ENCODE measurements at places on chromosomes 7 and 10.

DNA sequence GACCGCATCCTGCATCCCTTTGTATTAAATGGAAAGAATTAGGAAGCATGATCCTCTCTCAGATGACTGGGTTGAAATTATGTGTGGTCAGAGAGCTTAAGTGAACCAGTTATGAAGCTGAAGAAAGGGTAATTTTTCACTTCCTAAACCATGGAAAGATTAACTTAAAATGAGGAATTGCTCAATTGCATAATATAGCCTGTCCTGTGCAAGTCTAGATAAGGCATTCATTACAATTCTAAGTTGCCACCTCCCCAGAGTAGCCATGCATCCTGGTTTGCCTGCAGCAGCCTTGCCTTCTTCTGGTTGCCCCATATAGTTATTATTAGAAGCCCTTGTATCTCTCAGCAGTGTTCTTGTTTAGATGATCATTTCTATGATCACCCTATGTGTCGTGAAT, 45.3 kb downstream of the STARD3NL start:
- no peak for ATAC-seq

DNA sequence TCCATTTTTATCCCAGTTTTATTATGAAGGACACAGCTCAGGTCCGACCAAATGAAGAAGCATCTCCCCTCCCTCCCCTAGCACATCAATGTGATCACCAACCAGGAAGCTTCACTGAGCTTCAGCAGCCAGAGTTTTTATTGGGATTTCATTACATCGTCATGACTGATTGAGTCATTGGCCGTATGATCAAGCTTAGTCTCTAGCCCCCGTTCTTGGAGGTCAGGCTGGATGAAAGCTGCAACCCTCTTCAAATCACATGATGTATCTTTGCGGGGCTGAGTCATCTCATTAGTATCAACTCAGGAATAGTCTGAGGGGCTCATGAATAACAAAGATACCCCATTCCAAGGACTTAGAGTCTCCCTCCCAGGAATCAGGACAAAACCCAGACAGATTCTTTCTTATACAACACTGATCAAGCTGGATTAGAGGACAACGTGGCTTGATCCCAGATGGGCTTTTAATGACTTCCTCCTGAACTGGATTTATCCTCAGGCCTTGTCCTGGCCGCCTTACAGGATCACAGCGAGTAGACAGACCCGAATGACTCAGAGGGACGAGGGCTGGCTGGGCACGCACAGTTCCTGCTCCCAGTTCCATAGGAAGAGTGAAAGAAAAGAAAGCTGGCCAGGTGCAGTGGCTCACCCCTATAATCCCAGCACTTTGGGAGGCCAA, 14.5 kb downstream of the LIMK1 start:
- peak; percentile 71 for ATAC-seq

DNA sequence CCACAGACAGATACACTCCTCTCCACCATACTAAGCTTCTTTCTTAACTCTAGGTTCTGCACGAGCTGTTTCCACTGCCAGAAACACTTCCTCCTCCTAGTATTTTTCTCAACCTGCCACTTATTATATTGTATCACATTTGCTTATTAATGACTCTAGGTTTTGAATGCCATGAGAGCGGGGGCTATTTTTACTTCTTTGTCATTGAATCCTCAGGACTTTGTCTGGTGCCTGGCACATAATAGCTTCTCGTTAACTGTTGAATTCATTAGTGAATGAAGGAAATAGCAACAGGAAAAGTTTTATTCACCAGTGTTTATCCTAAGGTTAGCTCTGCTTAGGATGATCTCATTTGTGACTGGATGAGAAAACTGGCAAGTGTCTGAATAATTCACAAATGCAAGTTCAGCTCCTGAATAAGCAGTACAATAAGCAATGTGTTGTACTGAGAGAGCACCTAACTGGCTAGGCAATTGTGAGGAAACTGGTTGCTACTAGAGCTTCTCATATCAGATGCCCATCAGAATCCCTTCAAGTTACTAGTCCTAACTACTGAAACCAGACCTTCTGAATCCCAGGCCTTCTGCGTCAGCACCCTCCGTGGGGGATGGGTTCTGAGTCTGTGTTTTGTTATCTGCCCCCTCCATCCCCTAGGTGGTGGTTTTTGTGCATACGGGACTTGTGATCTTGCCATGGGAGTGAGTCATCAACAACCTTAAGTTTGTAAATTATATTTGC, 92.7 kb downstream of the LSMEM1 start:
- no peak for ATAC-seq

GRCh38 chr10:117546020-117546580, 3.6 kb downstream of the EMX2 start:
- ATAC-seq = no peak

GRCh38 chr10:33353853-33354252, 19.4 kb upstream of the NRP1 start:
- ATAC-seq = no peak

DNA sequence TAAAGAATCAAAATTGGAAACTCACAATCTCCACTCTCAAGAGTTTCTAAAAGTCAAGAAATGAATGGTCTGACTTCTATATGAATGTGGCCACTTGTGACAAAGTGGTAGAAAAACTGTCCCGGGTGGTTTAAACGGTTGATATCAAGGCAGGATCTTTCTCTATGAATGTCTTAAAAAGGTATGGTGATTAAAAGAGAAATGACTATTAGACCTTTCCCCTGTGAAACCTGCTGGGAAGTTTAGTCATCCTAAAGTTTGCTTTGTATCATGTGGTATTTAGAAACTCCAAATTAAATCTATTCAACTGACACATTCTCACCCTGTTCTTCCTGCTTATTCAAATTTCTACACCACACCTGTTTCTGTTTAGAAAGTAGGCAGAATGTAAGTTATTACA, 492.5 kb downstream of the XPNPEP1 start:
- ATAC-seq = no peak

GRCh38 chr7:140036224-140036962, 26.4 kb downstream of the PARP12 start:
- ATAC-seq = no peak

DNA sequence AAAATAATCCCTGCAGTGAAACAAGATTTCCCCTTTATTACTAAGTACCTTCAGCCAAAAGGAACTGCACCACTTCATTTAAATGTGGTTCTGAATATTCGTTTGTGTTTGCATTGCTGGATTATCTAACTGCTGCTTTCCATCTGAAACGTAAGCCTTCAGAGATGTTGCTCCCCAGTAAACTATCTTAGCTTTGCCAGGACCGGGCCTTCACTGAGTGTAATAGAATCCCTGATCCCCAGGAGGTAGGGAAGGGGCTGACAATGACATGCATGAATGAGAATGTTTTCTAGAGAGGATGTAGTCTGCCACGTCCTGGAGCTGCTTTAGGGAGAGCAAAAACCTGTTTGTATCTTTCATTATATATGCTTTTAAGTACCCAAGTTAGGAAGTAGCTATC, 19.5 kb upstream of the INSYN2A start:
- ATAC-seq = no peak
